Right lobe of liver (tissue), 6 donors: ENCODE measurements at places on chromosomes 1 and 21. TPM values are rescaled to one million over a fixed set of nuclear protein-coding genes. Genes with fewer than 3 reads are reported as not detected.

The ESRRG gene
- total RNA-seq = 0.23 TPM

The SRGAP2 gene
- 20.0 TPM for total RNA-seq

DNA sequence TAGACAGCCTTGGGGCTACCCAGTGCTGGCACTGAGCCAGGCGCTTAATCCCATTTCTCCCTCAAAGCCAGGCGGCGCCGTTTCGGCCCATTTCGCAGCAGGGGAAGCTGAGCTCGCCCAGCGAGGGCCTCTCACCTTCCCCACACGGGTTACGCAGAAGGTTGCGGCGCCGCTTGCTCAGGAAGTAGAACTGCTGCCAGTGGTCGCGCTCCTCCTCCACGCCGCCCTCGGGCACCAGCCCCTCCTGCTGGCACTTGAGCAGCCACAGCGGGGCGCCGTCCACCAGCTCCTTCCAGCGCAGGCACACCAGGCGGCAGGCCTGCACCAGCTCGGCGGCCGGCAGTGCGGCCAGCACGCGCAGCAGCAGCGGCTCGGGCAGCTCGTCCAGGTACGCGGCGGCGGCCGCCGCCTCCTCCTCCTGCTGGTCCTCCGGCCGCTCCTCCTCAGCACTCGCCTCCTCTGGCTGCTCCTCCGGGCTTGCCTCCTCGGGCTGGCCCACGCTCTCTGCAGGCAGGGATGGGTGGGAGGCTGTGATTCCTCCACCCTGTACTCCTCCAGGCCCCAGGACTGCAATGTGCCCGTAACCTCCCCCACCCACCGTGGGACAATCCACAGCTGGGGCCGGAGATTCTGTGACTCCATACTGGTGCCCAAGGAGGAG is 3.8 kb downstream of the FBXO2 start:
- no peaks in the 10 kb centered on the region for H3K36me3 ChIP-seq
- H3K27ac ChIP-seq = peak overlapping the region; percentile 61
- peak overlapping the region; percentile 3 for H3K4me3 ChIP-seq
- H3K4me1 ChIP-seq = no peaks in the 10 kb centered on the region
- peak; percentile 94 for DNase-seq

- peaks cover 4% of the 10 kb centered on the region for H3K36me3 ChIP-seq
- H3K4me3 ChIP-seq = no peak overlapping the region
- H3K4me1 ChIP-seq = no peaks in the 10 kb centered on the region
Measured at GRCh38 chr1:46646844-46647243, 21.3 kb downstream of the ATPAF1 start.

GRCh38 chr21:14952916-14953315 is 111.9 kb downstream of the NRIP1 start:
- H3K36me3 ChIP-seq = no peaks in the 10 kb centered on the region
- no peaks in the 10 kb centered on the region for H3K27me3 ChIP-seq
- H3K4me3 ChIP-seq = no peak overlapping the region
- DNase-seq = no peak

GRCh38 chr1:228108055-228108690 is 926 bp downstream of the MRPL55 start:
- no peaks in the 10 kb centered on the region for H3K27me3 ChIP-seq
- H3K27ac ChIP-seq = peak overlapping the region; percentile 88
- DNase-seq = no peak
- H3K36me3 ChIP-seq = peaks cover 5% of the 10 kb centered on the region

DNA sequence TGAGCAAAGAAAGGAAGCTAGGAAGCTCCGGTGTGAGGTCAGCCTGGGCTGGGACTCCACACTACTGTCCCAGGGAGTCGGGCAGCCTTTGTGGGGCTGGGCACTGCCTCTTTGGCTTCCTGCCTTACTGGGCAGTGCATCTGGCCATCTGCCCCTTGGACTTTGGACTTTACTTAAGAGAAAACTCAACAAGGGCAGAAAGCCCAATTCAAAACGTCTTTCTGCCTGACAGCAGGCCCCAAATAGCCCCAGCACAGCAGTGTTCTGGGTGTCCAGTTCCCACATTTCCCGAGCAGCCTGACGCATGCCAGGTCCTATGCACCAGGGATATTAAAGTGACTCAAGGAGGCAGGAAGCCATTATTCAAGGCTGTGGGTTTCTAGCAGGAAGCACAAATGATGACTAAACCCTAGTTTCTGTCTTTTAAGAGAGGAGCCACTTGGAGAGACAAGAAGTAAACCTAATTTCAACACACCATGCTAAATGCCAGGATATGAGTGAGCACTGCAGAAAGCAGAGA is 37.9 kb upstream of the EDEM3 start:
- no peaks in the 10 kb centered on the region for H3K27me3 ChIP-seq
- DNase-seq = peak; percentile 83
- peak overlapping the region; percentile 75 for H3K27ac ChIP-seq

DNA sequence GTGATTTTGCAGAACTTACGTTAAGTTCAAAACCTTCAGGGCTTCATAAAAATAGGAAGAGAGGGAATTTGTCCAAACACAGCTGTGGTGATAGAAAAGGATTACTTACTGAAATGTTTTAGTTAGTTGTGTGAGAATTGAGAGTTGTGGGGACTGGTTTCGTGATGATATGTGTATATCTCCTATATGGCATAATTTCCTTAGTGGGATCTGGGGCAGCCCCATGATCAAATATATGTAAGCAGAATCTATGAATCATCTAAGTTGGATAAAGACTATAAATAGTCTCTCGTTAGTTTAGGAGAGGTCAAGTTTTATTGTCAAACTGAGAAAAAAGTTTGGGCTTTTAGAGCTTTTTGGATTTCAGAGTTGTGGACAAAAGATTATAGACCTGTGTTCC is 14.9 kb downstream of the MTR start:
- no peaks in the 10 kb centered on the region for H3K27me3 ChIP-seq
- no peak overlapping the region for H3K4me3 ChIP-seq
- H3K36me3 ChIP-seq = peaks cover 3% of the 10 kb centered on the region
- no peak for DNase-seq

DNA sequence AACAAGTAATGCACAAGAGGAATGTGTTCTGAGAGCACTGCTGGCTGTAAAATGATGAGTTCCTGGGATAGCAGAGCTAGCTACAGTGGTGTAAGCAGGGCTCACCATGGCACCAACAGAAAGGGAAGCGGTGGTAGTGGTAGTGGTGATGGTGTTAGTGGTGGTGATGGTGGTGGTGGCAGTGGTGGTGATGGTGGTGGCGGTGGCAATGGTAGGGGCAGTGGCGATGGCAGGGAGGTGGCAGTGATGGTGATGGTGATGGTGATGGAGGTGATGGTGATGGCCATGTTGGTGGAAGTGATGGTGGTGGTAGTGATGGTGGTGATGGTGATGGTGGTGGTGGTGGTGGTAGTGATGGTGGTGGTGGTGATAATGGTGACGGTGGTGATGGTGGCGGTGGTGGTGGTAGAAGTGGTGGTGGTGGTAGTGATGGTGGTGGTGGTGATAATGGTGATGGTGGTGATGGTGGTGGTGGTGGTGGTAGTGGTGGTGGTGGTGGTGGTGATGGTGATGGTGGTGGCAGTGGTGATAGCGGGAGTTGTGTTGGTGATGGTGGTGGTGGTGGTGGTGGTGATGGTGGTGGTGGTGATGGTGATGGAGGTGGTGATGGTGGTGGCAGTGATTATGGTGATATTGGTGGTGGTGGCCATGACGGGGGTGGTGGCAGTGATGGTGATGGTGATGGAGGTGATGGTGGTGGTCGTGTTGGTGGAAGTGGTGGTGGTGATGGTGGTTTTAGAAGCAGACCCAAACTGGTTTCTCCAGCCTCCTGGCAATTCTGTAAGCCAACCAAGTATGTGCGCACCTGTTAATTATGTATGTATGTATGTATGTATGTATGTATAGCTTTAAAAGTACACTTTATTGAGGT is 254.1 kb downstream of the TRABD2B start:
- H3K27ac ChIP-seq = no peak overlapping the region
- no peaks in the 10 kb centered on the region for H3K36me3 ChIP-seq
- no peak for DNase-seq

DNA sequence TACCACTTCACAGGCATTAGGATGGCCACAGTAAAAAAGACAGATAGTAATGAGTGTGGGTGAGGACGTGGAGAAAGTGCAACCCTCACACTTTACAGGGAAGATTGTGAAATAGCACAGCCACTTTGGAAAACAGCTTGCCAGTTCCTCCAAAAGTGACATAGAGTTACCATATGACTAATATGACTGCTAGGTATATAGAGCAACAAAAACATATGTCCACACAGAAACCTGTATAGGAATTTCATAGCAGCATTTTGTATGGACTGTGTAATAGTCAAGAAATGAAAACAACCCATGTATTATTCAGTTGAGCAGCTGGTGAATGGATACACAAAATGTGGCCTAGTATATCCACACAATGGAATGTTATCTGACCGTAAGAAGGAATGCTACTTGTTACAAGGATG is 30.4 kb upstream of the LBR start:
- peaks cover 11% of the 10 kb centered on the region for H3K4me1 ChIP-seq
- H3K4me3 ChIP-seq = no peak overlapping the region
- no peaks in the 10 kb centered on the region for H3K27me3 ChIP-seq
- no peak overlapping the region for H3K27ac ChIP-seq

GRCh38 chr1:97164276-97164639 is 442.7 kb downstream of the PTBP2 start:
- no peaks in the 10 kb centered on the region for H3K4me1 ChIP-seq
- no peak overlapping the region for H3K4me3 ChIP-seq
- no peaks in the 10 kb centered on the region for H3K27me3 ChIP-seq
- H3K27ac ChIP-seq = no peak overlapping the region

DNA sequence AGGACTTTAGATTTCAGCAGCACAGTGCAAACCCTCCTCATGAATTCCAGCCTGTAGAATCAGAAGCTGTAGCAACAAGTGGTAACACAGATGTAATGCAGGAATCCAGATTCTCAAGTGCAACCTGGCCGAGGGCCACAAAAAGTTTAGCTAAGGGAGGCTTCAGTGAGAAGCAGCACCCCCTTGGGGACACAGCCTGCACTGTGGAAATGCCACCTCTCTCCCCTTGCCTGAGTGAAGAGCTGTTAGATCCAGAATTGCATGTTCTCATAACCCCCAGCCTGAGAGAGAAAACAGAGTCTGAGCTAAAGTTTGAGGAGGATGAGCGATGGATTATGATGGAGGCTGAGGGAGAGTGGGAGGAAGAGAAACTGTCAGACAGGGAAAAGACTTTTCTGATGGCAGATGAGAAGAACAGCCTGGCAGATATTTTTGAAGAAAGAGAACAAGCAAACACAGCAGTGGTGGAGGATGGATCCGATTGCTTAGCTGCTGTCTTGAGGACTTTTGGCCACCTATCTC is 80.5 kb upstream of the BMP8A start:
- H3K27ac ChIP-seq = no peak overlapping the region
- H3K4me3 ChIP-seq = no peak overlapping the region
- peak; percentile 65 for DNase-seq
- no peaks in the 10 kb centered on the region for H3K4me1 ChIP-seq
- H3K27me3 ChIP-seq = no peaks in the 10 kb centered on the region
- H3K36me3 ChIP-seq = peaks cover 6% of the 10 kb centered on the region

DNA sequence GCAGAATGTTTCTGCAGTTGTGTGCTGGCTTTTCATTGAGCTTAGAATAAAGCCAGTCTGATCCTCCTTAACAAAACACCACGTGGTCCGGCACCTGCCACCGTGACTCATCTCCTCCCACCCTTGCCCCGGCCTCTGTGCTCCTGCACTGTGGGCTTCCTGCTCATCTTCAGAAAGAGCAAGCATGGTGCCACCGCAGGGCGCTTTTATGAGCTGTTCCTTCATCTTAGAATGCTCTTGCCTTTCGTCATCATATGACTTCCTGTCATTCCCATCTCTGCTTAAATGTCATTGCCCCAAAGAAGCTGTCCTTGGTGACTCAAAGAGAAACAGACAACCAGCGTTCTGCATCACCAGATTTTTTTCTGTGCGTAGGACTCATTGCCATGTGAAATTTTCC is 117.8 kb downstream of the HHAT start:
- H3K4me1 ChIP-seq = no peaks in the 10 kb centered on the region
- no peak overlapping the region for H3K27ac ChIP-seq
- no peak overlapping the region for H3K4me3 ChIP-seq
- no peaks in the 10 kb centered on the region for H3K36me3 ChIP-seq
- no peaks in the 10 kb centered on the region for H3K27me3 ChIP-seq
- DNase-seq = no peak

The BGLAP gene
- 1.2 TPM for total RNA-seq

DNA sequence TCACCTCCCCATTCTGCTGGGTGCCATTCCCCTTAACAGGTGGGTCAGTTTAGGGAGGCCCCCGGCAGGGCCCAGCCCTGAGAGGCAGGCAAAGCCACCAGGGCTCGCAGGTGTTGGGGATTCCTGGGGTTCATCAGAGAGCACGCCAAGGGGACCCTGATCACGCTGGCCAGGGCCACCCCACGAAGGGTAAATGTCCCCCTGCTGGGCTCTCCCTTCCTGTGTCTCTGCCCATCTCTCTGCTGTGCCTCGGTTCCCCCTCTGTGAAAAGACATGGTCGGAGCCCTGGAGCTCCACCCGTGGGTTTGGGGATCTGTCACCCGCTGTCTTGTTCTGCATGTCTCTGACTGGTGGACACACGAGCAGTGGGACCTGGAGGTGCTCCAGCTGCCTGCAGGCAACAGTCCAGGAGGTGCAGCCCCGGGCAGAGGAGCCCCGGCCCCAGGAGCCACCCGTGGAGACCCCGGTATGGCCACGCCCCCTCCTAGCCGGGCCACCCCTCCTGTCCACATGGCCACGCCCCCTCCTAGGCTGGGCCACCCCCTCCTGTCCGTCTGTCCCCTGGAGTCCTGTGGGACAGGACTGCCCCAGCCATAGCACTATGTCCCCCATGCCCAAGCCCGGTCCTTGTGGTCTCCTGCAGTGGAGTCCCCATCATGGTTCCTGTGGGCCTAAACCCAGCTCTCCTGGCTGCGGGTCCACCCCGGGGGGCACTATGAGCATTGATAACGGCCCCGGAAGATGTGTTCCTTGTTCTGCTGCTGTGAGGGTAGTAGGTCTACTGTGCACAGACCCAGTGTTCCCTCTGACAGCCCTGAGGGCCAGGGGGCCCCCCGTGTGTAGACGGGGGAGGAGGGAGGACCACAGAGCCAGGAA is 6.5 kb downstream of the AIRE start:
- no peaks in the 10 kb centered on the region for H3K4me1 ChIP-seq
- H3K27ac ChIP-seq = no peak overlapping the region
- H3K4me3 ChIP-seq = no peak overlapping the region
- H3K36me3 ChIP-seq = no peaks in the 10 kb centered on the region

The IL20 gene
- total RNA-seq = not detected

GRCh38 chr1:109782514-109782913 is 18.8 kb upstream of the EPS8L3 start:
- no peaks in the 10 kb centered on the region for H3K36me3 ChIP-seq
- no peak for DNase-seq
- H3K4me3 ChIP-seq = no peak overlapping the region

The EFNA3 gene
- total RNA-seq = 4.0 TPM

The DESI2 gene
- total RNA-seq = 14.2 TPM
